HAP-1 (cell line): ENCODE measurements at places on chromosomes 4 and X.

DNA sequence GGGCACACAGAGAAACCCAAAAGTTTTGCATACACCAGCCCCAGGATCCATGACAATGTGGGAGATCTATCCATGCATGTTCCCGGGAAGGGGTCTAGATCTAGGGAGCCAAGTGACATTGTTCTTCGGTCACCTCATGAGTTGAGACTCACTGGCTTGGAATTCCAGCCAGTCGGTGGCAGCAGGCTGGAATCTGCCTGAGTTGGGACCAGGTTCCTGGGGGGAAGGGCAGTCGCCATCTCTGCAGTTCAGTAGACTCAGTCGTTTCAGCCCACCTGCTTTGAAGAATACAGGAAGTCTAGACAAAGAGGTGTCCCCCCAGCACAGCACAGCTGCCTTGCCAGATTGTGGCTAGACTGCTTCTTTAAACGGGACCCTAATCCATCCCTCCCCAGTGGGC is 46.0 kb upstream of the PBDC1 start:
- no peak for DNase-seq

GRCh38 chrX:70454441-70455365 is 10.1 kb downstream of the DLG3 start:
- peak; percentile 99 for DNase-seq

DNA sequence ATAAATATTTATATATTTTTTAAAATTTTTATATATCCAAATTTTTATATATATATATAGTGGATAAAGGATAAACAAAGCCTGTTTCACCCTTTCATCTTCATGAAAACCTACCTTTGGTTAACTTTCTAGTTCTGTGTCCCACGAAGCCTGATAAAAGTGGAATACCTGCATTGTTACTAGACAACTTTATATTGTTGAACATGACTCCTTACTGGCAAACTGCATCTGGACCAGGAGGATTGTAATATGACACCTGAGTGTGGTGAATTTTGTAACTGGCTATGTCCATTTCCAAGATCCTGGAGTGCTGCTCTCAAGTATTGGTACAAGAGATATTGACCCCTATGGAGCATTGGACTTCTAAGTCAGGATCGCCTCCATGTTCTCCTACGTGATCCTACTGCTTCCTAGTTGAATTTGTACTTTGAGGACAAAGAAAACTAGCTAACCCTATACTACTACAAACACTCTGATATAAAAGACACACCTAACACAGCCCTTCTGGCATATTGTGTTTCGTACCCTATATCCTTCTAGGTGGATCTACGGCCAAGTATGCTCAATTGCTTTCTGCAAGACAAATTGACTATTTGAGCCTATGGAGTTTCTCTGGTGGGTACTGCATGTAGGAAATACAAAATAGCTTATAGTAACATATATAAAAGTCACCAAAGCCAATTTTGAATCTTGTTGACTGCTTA is 61.3 kb upstream of the PRRG1 start:
- DNase-seq: no peak

DNA sequence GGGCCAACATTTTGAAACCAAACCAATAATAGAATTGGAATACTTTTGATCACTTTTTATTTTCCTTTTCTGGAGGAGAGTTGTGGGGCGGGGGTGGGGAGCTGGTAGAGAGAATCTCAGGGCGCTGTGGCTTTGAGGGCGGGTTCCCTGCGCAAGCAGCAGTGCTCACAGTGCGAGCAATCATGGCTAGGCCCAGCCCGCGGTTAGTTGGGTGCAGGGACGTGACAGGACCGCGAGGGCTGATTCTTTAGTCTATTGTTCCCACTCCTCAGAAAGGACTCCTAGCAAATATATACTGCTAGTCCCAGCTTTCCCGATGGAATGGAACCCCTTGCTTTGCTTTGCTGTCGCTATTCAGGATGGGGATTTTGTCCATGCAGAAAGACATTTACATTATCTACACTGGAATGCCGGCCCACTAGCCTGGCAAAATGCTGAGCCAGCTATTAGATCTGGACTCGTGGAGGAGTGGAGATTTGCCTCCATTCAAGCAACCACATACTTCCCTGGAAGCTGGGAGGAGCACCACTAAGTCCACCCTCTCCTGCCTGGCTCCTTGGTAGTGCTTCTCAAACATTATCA is 23.9 kb upstream of the APLN start:
- no peak for DNase-seq
